NCI-H1694 treated with DMSO at 0.1 percent for 48 hours (cell line): ENCODE measurements at places on chromosomes 5 and 9.

GRCh38 chr9:68427216-68427977 is 71.0 kb downstream of the PGM5 start:
- no peak for DNase-seq

DNA sequence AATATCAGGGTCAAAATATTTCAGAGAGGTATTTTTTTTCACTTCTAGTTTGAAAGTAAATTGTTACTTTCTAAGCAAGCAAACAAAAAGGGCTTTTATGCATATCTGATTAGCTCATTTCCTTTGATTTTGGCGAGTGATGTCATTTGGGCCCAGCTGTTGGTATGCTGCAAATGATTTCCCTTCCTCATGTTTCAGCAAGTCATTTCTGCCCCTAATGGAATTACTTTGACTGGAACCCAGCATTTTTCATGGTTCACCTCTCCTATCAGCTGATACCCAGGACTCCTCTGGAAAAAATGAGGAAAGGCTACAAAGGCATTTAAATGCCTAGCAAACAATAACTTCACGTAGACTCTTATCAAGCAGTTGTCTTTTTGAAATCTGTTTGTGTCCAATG is 500.6 kb downstream of the EBF1 start:
- no peak for DNase-seq

GRCh38 chr9:13354733-13355132 is 75.2 kb upstream of the MPDZ start:
- no peak for DNase-seq

- no peak for DNase-seq
These were observed 33.0 kb upstream of the CCDC112 start for GRCh38 chr5:115329475-115329874.

DNA sequence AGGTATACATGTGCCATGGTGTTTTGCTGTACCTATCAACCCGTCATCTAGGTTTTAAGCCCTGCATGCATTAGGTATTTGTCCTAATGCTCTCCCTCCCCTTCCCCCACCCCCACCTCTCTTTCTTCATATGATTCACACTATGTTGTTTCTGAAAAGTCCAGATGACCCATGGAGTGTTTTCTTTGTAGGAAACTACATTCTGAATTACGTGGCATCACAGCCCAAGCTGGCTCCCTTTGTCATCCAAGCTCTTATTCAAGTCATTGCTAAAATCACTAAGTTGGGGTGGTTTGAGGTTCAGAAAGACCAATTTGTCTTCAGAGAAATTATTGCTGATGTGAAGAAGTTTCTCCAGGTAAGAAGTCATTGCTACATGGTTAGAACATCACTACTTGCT is 30.4 kb downstream of the RANBP17 start:
- DNase-seq = no peak

GRCh38 chr5:156312897-156313694 is 13.9 kb upstream of the SGCD start:
- DNase-seq = no peak

GRCh38 chr5:138372225-138372624 is 19.7 kb downstream of the KDM3B start:
- no peak for DNase-seq

- DNase-seq = no peak
These were observed 3.1 kb upstream of the STOM start for GRCh38 chr9:121373011-121373729.

DNA sequence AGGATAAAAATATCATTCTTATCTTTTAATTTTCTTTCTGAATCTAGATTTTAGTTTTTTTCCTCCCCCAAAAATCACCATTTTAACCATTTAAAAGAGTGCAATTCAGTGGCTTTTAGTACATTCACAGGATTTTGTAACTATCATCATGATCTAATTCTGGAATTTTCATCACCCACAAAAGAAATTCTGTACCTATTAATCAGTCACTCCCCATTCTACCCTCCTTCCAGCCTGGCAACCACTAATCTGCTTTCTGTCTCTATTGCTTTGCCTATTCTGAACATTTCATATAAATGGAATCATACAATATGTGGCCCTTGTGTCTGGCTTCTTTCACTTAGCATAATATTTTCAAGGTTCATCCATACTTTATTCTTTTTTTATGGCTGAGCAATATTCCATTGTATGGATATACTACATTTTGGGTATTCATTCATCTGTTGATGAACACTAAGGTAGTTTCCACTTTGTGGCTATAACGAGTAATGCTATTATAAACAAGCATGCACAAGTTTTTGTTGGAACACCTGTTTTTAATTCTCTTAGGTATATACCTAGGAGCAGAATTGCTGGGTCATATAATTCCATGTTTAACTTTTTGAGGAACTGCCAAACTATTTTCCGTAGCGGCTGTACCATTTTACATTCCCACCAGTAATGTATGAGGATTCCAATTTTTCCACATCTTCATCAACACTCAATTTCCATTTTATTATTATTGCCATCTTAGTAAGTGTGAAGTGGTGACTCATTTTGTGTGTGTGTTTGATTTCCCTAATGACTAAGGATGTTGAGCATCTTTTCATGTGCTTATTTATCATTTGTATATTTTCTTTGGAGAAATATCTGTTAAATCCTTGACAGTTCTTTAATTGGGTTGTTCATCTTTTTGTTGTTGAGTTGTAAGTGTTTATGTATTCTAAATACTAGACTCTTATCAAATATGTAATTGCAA is 340.3 kb downstream of the CWC27 start:
- DNase-seq = no peak

DNA sequence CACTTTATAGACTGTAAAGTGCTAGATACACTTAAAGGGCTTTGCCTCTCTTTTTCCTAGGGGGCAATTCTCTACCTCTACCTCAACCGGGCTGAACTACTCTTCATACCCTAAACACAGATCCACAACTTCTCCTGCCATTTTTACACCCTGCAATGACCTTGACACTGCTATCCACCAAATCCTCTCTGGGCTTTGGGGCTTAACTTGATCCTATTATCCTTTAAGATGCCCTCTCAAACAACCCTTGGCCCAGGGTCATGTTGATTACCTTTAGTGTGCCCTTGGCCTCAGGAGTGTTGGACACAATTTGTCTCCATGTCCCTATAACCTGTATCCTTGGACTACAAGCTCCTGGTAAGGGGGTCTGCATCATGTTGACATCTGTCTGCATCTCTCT is 19.5 kb downstream of the ANXA6 start:
- no peak for DNase-seq

- DNase-seq = no peak
These were observed 31.3 kb downstream of the PARP8 start for GRCh38 chr5:50697739-50698138.

DNA sequence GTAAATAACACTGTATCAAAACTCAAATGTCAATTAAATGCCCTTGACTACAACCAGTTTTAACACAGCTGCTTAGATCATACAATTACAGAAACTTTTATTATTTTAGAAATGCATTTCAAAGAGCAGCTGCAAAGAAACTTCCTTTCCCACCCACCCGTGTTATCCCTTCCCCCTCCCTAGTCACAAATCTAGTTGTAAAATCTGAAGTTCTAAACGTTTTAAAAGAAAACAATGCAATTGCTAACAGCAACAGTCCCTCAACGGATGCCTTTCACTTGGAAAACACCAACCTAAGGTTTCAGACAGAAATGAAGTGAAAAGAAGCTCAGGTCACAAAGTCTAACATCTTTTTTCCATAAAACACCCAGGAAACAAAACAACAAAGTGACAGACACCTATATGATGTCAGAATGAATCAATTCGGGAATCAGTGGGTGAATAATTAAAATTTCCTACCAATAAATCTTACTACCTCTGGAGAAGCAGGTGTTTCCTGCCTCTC is 100.3 kb downstream of the FBXW11 start:
- DNase-seq = no peak

DNA sequence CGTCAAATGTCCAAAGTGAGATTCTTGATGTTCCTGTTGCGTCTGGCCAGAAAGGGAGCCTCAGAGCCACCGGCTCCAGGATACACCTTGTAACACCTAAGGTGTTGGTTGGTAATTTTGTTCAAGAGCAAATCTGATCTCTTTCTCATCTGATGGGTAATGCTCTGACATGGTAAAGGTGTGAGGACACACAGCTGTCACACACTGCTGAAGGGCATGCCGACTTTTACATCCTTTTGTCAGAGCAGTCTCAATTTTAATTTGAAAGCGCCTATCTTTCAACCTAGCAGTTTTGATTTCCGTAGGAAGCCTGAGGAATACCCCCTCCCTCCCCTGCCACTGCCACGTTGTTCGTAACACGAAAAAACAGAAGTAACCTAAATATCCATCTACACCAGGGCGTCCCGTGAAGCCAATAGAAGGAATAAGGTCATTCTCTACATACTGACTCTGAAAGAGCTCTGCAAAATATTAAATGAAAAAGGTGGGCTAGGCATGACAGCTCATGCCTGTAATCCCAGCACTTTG is 57.4 kb downstream of the TSTD2 start:
- no peak for DNase-seq

DNA sequence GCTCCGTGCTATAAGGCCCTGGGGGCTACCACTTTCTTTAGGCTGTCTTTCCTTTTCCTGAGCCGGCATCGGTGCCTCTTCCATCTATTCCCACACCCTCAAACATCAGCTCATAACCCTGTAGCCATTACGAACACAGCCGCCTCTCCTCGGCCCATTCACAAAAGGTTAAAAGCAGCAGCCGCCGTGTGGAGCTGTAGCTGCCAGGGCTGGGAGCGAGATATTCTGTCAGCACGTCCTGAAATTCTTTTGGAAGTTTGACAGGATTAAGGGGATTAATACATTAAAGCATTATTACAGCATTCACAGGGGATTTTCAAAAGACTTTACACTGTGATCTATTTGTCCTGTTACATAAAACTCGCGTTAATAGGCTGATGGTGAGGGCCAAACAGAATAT is 428.2 kb downstream of the CDK5RAP2 start:
- DNase-seq = no peak

DNA sequence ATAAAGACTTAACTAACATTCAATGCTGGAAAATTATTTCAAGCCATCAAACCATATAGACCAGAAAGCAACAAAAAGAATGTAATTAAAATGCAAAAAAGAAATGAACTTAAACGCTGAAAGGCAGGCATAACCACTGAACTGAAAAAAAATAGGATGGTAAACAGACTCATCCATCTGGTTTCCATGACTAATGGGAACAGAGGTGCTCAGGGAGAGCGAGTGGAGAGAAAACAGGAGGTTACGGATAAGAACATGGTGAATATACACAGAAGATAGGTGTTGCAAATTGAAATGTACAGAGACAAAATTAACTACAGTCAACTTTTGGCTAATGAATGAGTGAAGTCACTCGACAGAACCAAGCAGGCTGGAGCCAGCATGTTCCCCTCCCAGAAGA is 43.5 kb upstream of the RNF38 start:
- DNase-seq = peak; percentile 50

GRCh38 chr5:154284433-154284832 is 93.9 kb downstream of the GALNT10 start:
- DNase-seq = no peak
